ENCODE measurements at places on chromosomes 11 and 22.
A peak's percentile ranks its signal among the peaks of the same experiment; 100 is the strongest.

DNA sequence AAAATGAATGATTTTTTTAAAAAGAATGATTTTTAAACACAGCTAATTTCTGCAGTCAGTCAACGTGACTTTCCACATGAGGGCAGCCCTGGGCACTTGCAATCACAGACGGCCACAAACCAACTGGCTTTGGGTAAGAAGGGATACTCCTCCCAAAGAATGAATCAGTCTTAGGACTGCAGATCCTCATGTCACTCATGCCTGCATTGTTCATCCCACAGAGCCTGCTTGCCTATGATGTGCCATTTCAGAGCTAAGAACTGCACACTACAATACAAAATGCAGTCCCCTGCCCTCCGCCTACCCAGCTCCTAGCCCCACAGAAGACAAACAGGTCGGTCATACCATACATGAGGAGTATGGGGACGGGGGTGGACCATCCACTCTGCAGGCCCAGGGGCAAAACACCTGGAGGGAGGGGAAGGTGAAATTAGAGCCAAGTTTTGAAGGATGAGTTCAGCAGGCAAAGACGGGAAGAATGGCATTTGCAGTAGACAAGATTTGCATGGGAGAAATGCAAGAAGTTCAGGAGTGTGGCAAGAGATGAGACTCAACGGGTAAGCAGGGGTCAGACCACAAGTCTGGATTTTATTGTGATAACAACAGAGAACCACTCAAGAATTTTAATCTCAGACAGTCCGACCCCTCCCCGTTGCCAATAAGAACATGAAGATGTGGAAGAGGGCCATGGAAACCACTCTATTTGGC, 24.7 kb downstream of the PACSIN2 start:
- DNase-seq: no peak

DNA sequence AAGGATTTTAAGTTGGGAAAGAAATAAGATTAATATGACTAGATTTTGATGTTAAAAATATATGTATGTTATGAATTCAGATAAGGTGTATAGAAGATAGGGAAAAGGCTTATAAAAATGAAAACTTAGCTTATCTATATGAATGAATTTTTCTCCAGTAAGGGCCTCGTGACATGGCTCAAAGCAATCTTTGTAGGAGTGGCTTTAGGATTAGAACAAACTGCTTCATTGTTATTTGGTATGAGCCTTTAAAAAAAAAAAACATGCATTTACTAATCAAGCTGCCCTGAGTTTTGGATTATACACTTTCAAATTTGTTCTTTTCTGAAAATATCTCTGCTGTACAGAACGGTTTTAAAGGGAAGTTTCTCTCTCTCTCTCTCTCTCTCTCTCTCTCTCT, 905.9 kb downstream of the OPCML start:
- no peak for DNase-seq

- DNase-seq: no peak
Measured at GRCh38 chr11:46118702-46119351, 2.4 kb downstream of the PHF21A start.

DNA sequence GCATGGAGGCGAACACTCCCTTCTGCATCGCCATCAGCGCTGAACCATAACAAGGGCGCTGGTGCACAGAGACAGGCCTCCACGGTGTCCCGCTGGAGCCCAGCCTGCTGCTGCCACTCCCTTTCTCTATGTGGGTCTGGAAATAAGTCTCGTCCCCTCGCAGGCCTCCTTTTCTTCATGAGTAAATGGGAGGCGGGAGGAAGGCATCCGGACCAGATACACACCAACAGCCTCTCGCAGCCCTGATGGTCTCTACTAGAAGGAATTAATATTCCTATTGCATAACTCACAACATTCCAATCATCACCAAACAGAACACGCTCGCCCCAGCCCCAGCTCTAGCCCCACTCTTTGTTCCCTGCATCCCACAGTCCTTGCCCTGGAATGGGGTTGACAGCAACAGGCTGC, 14.9 kb downstream of the RASD2 start:
- DNase-seq: no peak

DNA sequence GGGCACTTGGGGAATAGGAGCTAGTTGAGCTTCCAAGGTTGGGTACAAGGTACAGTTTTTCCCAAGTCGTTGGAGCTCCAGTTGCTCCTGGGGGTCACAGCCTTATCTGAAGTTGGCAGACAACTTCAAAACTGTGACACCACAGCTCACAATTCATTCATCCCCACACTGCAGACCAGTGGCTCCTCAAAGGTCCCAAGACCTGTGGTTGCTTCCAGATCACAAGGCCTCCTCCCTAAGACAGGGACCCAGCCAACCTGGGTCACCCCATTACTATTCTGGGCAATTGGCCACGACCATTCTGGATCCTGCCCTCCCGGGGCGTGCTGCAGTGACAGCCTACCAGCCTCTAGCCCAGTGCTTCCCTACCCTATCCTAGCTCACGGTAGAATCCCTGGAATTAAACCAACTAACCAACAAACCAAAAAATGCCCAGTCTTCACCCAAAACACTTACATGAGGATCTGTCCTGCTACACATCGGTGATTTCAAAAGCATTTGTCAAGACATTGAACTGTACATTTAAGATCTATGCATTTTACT, 862 bp upstream of the PDXP start:
- no peak for DNase-seq

DNA sequence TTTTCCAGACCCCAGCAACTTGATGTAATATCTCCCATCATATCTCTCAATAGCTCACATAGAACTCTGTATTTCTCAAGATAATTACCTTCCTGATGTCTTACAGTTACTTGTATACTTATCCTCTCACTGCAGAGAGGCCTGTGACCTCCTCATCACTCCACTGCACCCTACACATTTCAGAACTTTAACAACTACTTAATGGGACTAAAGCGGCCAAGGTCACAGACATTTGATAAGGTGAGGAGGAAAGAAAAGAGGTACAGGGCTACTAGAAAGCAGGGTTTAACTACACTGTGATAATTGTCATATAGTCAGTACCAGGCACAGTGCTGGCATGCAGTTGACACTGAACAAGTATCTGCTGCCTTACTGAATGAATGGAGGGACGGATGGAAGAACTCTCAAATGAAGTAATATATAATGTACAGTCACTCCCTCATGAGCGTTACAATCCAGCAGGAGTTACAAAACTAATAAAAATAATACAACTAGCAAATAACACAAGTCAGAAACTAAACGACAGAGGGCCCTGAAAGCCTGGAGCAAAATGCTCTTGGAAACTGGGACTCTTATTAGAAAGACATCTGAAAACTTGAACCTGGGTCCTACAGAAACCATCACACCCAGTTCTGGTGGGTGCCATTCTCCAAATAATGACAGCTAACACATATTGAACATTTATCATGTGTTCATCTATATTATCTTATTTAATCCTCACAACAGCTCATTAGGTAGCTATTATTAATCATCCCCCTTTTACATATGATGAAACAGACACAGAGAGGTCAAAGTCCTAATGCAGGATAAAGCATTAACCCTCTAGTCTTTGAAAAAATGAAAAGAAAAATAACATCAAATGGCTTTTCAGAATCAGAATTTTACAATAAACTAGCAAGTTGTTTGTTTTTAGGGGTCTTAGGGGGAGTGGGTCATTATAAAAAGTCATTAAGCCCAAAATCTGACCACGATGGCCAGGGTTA, 14.3 kb downstream of the PI4KA start:
- DNase-seq: no peak

DNA sequence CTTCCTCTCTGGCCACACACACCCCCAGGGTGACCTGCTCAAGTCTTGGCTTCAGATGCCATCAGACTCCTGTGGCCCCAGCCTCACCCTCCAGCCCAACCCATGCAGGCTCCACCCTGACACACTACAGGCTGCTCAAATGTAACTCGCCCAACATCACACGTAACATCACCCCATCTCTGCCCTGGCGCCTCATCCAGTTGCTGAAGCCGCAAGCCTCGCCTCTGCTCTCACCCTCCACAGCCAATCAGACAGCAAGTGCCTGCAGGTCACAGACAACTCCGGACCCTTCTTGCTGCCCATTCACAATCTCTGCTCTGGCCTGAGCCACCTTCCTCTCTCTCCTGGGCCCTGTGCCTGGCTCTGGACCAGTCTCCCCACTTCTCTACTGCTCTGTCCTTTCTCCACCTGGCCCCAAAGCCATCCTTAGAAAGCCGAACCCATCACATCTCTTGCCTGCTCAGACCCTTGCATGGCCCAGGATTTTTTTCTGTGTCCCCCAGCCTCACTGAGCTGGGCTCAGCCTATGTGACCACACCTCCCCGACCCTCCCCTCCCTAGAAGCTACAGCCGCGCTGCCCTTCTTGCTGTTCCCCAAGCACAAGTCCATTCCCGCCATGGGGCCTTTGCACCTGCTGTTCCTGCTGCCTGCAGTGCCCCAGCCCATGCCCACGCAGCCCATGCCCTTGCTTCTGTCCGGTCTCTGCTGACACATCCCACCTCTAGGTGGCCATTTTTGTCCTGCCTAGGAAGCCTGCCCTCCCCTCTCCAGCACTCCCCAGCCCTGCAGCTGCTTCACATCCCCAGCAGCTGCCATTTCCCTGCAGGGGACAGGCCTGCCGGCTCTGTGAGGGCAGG, 333.9 kb downstream of the CTTN start:
- no peak for DNase-seq

DNA sequence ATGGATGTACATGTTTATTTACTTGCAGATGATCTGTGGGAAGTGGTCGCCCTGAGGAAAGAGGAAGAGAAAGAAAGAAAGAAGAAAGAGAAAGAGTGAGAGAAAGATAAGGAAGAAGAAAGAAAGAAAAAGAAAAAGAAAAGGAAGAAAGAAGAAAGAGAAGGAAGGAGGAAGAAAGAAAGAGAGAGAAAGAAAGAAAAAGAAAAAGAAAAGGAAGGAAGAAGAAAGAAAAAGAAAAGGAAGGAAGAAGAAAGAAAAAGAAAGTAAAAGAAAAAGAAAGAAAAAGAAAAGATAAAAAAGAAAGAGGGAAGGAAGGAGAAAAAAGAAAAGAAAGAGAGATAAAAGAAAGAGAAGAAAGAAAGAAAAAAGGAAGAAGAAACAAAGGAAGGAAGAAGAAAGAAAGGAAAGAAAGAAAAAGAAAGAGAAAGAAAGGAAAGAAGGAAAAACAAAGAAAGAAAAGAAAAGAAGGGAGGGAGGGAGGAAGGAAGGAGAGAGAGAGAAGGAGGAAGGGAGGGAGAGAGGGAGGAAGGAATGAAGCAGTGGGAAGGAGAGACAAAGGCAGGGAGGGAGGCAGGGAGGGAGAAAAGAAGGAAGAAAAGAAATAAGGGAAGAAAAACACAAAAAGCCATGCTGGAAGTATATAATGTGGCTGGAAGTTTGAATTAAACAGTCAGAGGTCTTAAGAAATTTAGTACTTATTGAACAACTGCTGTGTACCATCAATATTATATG, 976.6 kb downstream of the FAM181B start:
- DNase-seq: no peak

- no peak for DNase-seq
Measured at GRCh38 chr22:48098243-48098920, 1335.9 kb downstream of the TBC1D22A start.

DNA sequence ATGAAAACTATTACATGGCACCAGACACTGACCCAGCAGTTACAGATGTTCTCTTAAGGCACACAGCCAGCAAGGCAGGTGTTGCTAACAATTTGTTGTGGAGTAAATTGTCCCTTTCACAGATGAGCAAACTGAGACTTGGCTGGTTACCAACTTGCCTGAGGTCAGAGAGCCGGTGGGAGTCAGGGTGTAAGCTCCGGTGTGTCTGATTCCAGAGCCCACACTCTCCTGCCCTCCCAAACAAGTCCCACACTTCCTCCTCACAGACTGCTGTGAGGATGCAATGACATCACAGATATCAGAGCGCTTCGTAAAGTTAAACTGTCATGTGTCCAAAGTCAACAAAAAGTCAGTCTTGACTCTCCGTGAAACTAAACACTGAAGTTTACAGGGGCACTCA, 12.5 kb downstream of the GDPD5 start:
- no peak for DNase-seq

- peak; percentile 62 for DNase-seq
Measured at GRCh38 chr11:118171269-118172062, 5.0 kb downstream of the SCN2B start.

- DNase-seq: no peak
Measured at GRCh38 chr22:47437110-47437509, 674.7 kb downstream of the TBC1D22A start.

GRCh38 chr11:83158357-83158786, 1.4 kb downstream of the PCF11 start:
- DNase-seq: no peak

- DNase-seq: no peak
Measured at GRCh38 chr22:20083157-20083890, 3.3 kb downstream of the DGCR8 start.

- DNase-seq: no peak
Measured at GRCh38 chr11:87215236-87215635, 177.5 kb downstream of the TMEM135 start.

- DNase-seq: no peak
Measured at GRCh38 chr22:19406281-19406811, 25.2 kb downstream of the HIRA start.

DNA sequence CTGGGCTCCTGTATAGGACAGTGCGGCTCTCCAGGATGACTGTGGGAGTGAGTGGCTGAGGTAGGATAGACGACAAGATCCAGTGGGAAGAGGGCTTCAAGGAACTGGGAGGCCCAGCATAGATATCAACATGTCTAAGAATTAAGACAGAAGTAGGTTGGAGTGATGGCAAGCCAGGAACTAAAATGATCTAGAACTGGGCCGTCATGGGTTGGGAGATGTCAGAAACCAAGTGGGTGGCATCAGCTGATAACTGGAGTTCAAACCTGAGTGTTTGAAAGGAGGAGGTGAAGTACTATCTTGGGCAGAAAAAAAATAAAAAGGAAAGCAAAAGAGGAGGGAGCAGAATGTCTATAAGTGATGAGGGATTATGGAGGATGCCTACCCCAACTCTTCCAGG, 7.1 kb upstream of the MEN1 start:
- no peak for DNase-seq

GRCh38 chr11:43943931-43944751, 1.7 kb downstream of the C11orf96 start:
- no peak for DNase-seq

GRCh38 chr22:17218341-17218740, 894 bp downstream of the ADA2 start:
- no peak for DNase-seq

DNA sequence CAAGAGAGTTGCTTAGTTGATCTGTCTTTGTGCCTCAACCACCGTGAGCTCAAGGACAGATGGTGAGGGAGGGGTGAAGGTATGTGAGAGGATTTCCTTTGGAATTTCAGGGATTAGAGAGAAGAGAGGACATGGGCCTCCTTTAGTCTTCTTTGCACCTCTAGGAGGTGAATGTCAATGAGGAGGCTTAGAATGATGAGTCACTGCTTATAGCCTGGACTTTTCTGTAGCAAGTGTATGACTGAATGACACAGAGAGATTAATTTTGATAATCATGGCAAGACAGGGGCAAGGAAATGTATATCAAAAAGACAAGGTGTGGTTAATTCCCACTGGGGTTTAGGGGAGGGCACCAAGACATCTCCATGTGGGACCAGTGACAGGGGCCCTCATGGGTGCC, 947.3 kb upstream of the TENM4 start:
- no peak for DNase-seq

- no peak for DNase-seq
Measured at GRCh38 chr22:16961477-16962186, 46.4 kb downstream of the GAB4 start.

GRCh38 chr11:36684840-36685801, 87.1 kb upstream of the RAG2 start:
- DNase-seq: peak; percentile 16
